Central memory CD8-positive, alpha-beta T cell (primary cell): ENCODE measurements at places on chromosomes 13 and 19.

DNA sequence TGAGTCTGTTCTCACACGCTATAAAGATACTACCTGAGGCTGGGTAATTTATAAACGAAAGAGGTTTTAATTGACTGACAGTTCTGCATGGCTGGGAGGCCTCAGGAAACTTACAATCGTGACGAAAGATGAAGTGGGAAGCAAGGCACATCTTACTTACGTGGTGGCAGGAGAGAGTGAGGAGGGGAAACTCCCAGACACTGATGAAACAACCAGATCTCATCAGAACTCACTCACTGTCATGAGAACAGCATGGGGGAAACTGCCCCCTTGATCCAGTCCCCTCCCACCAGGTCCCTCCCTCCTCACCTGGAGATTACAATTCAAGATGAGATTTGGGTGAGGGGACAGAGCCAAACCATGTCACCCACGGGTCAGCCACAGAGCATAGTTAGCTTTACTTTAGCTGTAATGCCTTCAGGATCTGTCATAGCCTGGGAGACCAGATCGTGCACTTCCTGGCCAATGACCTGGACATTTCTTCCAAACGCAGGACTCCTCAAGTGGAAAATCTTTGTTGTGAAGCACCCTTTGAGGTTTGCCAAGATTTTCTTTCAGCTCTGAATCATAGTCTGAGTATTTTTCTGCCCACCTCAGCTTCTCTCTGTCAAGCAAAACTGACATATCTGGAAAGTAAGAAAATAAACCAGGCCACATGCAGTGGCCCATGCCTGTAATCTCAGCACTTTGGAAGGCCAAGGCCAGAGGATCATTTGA lies 25.2 kb upstream of the HIF3A start:
- DNase-seq = no peak

- DNase-seq = no peak
These were observed 127.2 kb upstream of the UBL3 start for GRCh38 chr13:29977476-29978120.

GRCh38 chr19:54390942-54391577 lies 24.2 kb upstream of the TTYH1 start:
- peak; percentile 48 for DNase-seq

GRCh38 chr13:103188713-103189326 lies 122.6 kb upstream of the SLC10A2 start:
- DNase-seq = no peak

- DNase-seq = no peak
These were observed 2.9 kb upstream of the IRS2 start for GRCh38 chr13:109789262-109789661.

DNA sequence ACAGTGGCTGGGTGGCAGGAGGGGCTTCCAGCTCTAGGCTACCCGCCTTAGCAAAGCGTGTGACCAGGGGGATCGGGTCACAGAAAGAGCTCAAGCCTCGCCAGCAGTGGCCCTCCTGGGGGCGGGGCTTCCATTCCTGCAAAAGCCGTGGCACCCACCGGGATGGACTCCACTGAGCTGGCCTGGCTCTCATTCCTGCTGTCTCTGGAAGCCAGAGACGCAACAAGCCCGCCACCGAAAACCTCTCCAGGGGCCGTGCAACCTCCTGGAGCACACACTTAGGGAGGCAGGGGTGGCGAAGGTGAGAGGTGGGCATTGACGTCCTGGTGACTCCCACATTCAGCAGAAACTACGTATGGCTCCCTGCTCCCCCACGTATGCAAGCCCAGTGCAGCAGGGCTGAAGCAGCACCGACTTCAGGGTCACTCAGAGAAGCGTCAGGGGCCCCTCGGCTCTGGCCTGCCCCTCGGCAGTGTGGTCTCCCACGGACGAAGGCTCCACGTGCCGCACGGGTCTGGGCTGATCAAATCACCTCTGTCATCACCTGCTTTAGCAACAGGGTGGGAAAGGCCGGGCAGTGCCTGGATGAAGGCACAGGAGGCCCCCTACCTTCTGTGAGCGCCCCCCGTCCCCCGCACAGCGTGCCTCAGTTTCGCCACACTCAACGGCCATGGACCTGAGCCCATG lies 3.1 kb downstream of the C19orf25 start:
- DNase-seq = no peak

GRCh38 chr13:106568299-106569003 lies 514 bp upstream of the ARGLU1 start:
- DNase-seq = no peak

DNA sequence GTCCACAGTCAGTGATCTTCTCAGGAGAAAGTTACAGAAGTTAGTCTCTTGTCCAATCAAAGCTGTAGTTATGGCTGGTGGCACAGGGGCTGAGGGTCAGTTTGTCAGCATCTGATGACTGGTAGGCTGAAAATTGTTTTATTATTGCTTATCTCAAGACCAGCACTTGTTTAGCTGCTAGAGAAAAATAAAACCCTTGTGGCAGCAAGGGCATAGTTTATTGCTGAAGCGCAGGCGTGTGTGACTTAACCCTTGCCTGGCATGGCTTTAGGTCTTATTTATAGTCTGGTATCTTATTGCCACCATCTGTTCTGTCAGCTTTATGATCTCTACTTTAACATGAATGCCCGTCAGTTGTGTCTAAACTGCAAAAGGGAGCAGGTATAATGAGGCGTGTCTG lies 154.7 kb downstream of the USP12 start:
- no peak for DNase-seq

- DNase-seq = no peak
These were observed 41.9 kb upstream of the PSG9 start for GRCh38 chr19:43311256-43311655.

GRCh38 chr19:30360376-30361106 lies 11.6 kb upstream of the ZNF536 start:
- DNase-seq = no peak

DNA sequence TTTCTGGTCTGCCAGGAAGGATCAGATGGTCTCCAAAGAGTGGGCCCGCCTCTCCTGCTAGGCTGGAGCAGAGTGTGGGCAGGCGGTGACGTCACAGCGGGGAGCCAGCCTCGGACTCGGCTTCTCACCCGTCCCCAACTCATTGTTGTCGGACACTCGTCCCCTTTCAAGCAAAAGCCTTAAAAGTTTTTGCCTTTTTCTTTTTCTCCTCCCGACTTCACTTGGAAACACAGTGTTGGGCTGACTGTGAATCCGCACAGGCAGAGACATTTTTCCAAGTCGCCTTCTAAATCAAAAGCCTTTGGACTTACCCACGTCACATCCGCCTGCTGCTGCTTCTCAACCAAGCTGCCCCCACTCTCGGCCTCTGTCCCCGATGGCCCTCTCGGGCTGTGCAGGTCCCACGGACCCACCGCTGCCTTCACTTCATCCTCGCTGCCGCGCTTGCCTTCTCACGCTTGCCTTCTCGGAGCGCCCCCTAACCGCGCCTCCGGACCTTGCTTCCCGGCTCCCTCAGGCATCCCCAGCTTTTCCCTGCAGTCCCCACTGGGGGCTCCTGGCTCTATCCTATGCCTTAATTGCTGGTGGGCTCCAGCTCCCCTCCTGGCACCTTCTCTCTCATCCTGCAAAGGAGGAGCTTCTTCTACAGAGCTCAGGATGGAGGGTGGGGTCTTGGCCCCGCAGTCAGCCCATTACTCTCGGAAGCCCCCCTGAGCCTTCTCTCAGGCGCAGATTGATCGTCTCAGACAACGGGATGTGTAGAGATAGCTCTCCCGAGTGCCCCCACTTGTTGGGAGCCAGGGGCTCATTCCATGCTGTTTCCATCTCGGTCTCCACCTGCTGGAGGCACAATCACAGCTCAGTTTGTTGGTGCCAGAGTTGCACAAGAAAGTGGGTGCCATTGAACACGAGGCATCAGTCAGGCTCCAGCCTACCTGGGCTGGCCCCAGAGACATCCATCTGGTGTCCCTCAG lies 3.9 kb upstream of the ZNF135 start:
- no peak for DNase-seq
